ENCODE measurements at places on chromosomes 7 and 10.
A peak's percentile ranks its signal among the peaks of the same experiment; 100 is the strongest.

DNA sequence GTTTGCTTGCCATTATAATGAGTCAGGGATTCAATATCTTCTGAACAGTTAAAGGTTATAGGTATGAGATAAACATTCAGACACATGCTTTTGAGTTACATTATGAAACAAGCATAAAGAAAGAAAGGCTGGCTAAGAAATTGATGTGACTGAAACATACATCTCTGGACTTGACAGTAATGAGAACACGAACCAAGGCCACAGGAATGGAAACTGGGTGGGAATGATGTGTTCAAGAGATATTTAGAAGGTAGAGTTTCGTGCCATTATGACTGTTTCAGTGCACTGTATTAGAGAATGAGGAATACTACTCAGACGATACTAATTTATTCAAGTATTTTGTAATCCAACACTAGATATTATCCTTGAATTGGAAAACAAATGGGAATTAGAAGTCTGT is 332.1 kb upstream of the MAGI2 start:
- DNase-seq: no peak

GRCh38 chr10:12165036-12165435 is 30.7 kb downstream of the NUDT5 start:
- DNase-seq: no peak

GRCh38 chr7:42722716-42723115 is 189.2 kb downstream of the C7orf25 start:
- DNase-seq: no peak

DNA sequence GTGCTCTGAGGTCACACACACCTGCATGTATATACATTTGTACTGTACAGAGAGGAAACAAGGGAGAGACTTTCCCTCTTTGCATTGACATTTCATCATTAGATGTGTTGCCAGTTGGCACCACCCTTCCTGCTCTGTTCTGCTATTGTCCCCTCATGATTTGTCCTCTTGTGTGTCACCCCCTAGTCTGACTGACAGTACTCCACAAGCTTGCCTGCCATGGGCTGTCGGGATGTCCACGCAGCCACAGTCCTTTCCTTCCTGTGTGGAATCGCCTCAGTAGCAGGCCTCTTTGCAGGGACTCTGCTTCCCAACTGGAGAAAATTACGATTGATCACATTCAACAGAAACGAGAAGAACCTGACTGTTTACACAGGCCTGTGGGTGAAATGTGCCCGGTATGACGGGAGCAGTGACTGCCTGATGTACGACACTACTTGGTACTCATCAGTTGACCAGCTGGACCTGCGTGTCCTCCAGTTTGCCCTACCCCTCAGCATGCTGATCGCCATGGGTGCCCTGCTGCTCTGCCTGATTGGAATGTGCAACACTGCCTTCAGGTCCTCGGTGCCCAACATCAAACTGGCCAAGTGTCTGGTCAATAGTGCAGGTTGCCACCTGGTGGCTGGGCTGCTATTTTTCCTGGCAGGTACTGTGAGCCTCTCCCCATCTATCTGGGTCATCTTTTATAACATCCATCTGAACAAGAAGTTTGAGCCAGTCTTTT is 9.4 kb downstream of the CLDN12 start:
- DNase-seq: no peak

DNA sequence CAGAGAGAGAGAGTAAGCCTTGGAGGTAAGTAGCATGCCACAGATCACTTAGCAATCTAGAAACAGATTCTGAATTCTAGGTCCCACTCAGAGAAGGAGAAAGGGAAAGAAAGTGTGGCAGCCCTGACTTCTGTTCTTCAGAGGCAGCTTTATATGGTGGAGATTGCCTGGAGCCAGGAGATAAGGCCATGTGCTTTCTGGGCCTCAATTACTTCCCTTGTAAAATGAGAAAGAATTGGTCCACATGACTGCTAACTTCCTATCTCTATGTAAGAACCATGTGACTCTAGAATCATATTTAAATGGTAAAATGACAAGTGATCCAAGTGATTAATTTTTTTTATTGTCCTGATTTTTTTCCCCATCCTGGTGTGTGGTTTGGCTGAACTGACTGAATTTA is 64.1 kb downstream of the HHEX start:
- no peak for DNase-seq

DNA sequence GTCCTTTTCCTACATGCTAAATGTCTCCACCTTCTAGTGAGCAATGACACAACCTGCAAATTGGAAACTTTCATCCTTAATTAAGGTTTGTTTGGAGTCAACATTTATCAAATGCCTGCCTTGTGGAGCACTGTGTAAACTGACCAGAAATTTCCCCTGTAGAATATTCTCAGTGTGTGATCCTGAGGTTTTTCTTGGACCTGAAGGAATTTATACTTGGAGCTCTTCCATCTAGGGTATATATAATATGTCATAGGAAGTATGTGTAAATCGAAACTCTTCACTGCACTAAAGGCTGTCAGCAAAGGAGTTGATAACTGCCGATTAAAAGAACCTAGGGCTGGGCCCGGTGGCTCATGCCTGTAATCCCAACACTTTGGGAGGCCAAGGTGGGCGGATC is 152.4 kb downstream of the NSUN6 start:
- DNase-seq: no peak

DNA sequence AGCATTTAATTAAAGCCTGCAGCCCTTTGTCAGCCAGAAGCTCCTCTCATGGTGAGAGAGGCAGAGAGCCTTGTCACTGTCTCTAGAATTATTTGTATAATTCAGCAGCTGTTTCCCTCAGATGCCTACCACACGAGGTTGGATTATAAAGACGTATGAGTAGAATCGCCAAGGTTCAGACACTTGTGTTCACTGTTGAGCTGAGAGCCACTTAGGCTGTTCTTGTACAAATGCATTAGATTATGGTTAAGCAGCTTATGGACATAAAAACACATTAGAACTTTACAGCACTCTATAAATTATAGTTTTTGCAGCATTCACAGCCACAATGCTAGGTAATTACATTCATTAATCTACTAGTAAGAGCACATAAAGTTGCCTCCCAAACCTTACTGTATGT is 282.6 kb downstream of the AUTS2 start:
- DNase-seq: no peak

DNA sequence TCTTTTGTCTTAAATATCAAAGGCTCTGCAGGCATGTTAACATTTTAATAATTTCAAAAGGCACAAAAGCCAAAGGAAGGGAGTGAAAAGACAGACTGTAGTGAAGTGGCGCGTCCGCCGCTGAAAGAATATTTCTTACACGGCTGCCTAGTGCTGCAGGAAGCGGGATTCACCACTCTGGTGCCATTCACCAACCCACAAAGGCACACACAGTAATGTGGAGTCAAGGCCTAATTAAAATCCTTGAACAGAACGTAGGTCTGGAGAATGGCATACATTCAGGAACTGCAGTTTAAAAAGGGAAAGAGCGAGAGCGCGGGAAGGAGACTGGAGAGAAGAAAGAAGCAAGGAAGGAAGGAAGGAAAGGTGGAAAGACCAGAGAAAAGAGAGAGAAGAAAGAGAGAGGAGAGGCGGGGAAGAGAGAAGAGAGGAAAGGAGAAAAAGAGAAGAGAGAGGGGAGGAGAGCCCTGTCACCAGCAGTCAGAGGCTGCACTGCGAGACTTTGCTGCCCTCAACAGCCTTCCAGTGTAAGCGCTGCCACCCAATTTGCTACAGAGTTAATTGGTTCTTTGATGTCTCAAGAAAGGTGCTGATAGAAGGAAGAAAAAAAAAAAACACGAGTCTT is 554.0 kb downstream of the MDFIC start:
- peak; percentile 63 for DNase-seq

DNA sequence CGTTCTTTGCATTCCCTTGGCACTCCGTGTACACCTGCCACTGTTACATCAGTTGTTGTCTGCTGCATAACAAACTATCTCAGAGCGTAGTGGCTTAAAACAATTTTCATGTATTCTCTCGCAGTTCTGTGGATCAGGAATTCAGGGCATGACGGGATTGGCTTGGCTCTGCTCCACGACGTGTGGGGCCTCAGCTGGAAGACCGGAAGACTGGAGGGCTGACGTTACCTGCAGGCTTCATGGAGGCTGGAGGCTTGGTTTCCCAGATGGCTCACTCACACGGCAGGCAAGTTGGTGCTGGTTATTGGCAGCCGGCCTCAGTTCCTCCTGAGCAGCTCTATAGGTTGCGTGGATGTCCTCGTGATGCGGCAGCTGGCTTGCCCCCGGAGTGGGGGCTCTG is 25.5 kb downstream of the NYAP1 start:
- DNase-seq: no peak

DNA sequence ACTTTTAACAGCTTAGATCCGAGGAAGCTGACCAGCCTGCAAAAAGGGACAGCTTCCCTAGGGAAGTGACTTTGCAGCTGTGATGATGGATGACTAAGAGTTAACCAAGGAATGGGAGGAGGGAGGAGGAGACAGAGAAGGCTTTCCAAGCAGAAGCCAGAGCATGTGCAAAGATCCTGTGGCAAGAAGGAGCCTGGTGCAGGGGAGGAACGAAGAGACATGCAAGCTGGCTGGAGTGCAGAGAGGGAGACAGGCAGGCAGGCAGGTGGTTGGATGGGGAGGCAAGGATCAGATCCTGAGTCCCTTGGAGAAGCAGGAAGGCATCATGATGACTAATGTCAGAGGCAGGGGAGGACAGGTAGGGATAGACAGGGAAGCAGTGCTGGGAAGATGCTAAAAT is 148.8 kb downstream of the PFKFB3 start:
- no peak for DNase-seq

DNA sequence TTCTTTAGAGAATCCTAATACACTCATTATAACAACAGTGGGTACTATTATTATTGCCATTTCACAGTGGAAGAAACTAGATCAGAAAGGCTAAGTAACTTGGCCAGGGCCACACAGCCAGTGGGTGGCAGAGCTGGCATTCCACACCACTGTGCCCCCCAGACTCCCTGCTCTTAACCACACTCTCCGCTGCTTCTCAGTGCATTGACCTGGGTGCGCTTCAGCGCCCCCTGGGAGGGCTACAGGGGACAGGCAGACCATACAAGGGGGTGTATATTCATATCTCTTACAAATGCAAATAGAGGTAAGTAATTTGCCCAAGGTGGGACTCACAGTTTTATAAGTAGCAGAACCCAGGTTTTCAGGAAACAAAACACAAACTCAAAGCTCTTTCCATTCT is 77.0 kb upstream of the NMT2 start:
- DNase-seq: peak; percentile 63

GRCh38 chr10:126247446-126247975 is 140.8 kb downstream of the ADAM12 start:
- no peak for DNase-seq

DNA sequence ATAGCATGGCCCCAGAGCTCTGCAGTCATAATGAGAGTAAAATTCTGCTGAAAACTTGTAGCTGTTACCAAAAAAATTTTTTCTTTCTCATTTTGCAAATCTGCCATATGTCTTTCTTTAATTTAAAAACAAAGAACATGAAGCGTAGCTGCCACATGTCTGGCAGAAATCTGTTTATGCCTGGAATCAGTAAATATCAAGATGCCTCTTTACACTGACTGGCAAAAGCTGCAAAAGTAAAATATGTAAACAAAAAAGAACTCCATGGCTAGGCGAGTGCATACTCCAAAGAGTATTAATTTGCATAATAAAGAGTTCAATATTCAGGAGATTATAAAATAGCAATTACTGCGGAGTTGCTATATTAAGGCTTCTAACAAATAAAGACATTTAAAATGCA is 130.9 kb upstream of the SP8 start:
- no peak for DNase-seq

DNA sequence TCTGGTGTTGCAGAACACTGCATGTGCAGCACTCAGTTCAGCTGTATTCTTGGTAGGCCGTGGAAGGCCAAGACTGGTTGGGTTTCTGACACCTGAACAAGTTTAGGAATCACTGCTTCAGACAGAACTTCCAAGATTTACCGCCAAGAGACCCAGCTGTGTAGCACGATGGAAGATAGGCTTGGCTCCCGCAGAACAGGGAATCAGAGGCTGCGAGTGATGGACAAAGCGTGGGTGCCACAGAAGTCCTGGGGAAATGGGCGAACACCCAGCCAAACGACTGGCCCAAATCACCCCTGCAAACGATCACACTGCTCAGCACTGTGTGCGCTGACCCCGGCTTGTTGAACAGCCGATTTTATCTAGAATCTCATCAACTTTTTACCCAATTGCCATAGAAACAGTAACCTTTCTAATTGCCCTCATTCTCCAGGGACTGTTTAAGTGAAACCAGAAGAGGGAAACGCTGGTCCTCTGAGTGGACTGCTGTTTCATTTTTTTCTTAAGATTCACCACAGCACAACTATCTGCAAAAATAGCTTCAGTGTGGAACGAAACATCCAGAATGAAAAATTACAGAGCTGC is 17.9 kb downstream of the ZFAND2A start:
- peak; percentile 49 for DNase-seq

- no peak for DNase-seq
These were observed 114.8 kb downstream of the SPAG6 start for GRCh38 chr10:22460101-22460500.

- no peak for DNase-seq
These were observed at the start of gene TFPI2 for GRCh38 chr7:93890464-93891068. Gene TFPI2 (minus strand): TSS chr7:93890753. CDS start chr7:93890678, 75 bp downstream.

DNA sequence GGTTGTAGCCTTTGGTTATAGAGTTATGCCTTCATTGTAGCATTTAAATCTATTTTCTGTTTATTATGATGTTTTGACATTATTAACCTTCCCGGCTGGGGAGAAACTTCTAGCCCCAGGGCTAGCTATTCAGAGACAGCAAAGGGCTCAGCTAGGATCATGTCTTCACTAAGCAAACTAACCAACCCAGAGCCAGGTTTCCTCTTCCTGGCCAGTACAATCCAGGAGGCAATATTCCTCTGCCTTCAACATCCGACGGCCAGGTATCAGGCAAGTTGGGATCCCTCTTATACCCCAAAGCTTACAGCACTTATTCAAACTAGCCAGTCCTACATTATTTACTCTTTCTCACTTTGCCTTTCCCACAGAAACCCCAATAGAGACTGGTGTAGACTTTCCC is 1060.7 kb upstream of the GHITM start:
- no peak for DNase-seq

GRCh38 chr10:50874723-50875122 is 10.7 kb downstream of the A1CF start:
- no peak for DNase-seq

GRCh38 chr7:41104631-41105030 is 598.3 kb downstream of the INHBA start:
- DNase-seq: no peak

DNA sequence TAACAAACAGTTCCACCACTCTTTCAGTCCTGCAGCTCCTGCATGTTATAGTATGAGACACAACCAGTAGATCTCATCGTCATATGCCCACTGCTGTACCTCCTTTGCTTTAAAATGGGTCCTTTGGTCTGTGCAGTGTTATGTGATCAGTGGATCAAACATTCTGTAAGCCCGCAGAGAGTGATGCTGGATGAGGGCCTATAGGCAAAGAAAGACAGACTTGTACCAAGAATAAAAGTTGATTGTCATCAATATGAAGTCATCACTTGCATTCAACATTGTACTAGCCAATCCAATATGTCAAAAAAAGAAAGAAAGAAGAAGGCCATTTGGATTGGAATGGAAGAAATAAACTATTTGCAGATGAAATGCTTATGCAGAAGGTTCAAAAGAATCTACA is 79.8 kb upstream of the PHYHIPL start:
- no peak for DNase-seq

All from activated effector memory CD4-positive, alpha-beta T cell treated with anti-CD3 and anti-CD28 coated beads, Interleukin-2, amount 50 U/mL, for 16 hours (primary cell).